CD4-positive, alpha-beta memory T cell (primary cell): ENCODE measurements at places on chromosomes 6 and 20. TPM values are rescaled to one million over a fixed set of nuclear protein-coding genes. Genes with fewer than 3 reads are reported as not detected.

Gene TRERF1
- 28.3 TPM for total RNA-seq

Gene ECT2L
- total RNA-seq = not detected

Gene EYA2
- total RNA-seq = not detected

Gene DDX43
- total RNA-seq = 0.81 TPM

GRCh38 chr6:107534571-107535141, 44.7 kb downstream of the SOBP start:
- no peak for DNase-seq
- no peak overlapping the region for H3K27ac ChIP-seq

DNA sequence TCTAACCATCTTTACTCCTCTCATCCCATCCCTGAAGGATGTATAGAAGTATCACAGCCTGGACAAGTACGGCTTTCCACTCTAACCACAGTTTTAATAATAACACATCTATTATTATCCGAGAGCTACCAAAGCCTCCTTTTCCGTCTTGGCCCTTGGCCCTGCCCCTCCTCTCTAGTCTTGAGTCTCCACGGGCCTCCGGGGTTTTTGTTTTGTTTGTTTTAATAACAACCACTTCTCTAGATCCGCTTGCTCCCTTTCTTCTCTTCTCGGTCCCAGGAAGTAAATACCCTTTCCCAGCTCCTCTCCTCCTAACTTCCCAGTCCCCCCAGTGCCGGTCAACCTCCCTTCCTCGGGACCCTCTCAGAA, 661 bp downstream of the LCA5 start:
- peak overlapping the region; percentile 44 for H3K4me3 ChIP-seq
- no peak overlapping the region for H3K27ac ChIP-seq
- no peaks in the 10 kb centered on the region for H3K27me3 ChIP-seq
- DNase-seq = no peak
- peaks cover 14% of the 10 kb centered on the region for H3K4me1 ChIP-seq

DNA sequence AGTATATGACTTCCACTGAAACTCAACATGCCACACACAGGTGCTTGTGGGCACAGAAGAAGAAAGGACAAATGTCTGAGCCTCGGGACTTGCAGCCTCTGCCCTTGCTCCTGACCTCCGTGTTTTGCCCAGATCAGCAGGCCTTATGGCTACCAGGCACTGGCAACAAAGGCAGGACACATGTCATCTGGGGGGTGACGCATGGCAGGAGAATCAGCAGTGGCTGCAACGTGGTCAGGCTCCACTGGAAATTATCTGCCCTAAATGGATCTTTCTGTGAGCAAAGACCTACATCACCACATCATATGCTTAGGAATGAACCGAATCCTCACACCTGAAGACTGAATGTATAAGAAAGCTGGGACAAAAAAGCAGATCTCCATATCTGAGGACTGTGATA, 78.9 kb downstream of the ELOVL5 start:
- no peak overlapping the region for H3K4me3 ChIP-seq
- peaks cover 89% of the 10 kb centered on the region for H3K36me3 ChIP-seq
- DNase-seq = no peak
- no peak overlapping the region for H3K27ac ChIP-seq
- H3K27me3 ChIP-seq = no peaks in the 10 kb centered on the region
